Stimulated activated CD8-positive, alpha-beta memory T cell treated with anti-CD3 and anti-CD28 coated beads, Interleukin-7, amount 100 ng/mL, for 48 hours (primary cell): ENCODE measurements at places on chromosomes 2 and 18.

GRCh38 chr2:74975016-74975415 is 16.6 kb downstream of the POLE4 start:
- DNase-seq, result no peak

GRCh38 chr2:33069894-33070651 is 123.3 kb downstream of the LTBP1 start:
- peak; percentile 57 for DNase-seq

DNA sequence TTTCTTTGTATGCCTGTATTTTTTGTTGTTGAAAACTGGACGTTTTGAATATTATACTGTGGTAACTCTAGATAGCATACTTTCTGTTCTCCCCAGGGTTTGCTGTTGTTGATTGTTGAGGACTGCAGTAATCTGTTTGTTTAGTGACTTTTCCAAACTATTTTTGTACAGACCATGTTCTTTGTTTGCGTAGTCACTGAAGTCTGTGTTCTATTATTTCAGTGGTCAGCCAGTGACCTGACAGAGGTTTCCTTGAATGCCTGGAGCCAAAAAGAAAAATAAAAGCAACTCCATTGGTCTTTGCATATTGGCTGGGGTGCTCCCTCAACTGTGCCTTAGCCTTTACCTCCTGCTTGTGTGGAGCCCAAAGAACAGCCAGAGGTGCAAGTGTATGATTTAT is 42.7 kb upstream of the PHLPP1 start:
- DNase-seq, result no peak

DNA sequence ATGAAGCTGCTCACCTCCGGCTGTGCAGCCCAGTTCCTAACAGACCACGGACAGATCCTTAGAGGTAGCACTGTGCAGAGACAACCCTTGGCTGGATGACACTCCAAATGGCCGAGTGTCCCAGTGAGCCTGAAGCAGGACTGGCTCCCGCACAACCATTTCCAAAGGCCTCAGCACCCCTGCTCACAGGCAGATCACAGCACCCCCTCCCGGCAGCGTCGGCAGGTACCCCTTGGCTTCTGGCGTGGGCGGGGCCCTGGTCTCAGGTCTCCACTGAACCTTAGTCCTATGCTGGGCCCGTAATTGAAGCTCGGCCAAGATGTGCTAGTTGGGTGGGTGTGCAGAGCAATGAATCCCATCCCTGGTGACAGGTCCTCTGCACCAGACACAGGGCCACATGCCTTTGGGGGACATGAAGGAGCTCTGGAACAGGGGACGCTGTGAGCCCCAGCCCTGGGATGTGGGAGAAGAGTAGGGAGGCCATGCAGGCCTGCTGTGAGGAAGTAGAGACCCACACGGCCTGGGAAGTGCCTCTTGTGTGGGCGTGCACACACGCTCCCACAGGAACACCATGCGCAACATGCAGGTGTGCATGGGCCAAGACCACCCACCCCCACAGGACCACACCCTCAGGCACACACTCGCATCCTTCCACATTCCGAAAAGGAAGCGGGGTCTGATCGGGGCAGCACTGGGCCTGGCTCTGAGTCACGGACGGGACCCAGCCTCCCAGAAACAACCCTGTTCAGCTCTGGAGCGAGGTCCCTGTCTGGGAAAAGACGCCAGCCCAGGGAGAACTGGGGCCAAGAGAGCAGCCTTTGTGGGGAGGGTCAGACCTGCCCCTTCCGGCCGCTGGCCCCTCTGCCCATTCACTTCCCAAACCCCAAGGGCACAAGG is 2.8 kb downstream of the DUSP2 start:
- no peak for DNase-seq

- DNase-seq, result no peak
These were observed 2.0 kb upstream of the CHRNG start for GRCh38 chr2:232537499-232537898.

GRCh38 chr2:135255208-135255607 is 203.1 kb downstream of the RAB3GAP1 start:
- no peak for DNase-seq

GRCh38 chr2:118878531-118879149 is 31.2 kb upstream of the EN1 start:
- DNase-seq, result no peak

GRCh38 chr2:237739101-237739500 is 59.5 kb upstream of the RBM44 start:
- DNase-seq, result no peak
